ENCODE measurements at places on chromosomes 2 and 18.
A peak's percentile ranks its signal among the peaks of the same experiment; 100 is the strongest.

GRCh38 chr18:9696701-9697100 lies 11.4 kb upstream of the RAB31 start:
- no peak for DNase-seq

DNA sequence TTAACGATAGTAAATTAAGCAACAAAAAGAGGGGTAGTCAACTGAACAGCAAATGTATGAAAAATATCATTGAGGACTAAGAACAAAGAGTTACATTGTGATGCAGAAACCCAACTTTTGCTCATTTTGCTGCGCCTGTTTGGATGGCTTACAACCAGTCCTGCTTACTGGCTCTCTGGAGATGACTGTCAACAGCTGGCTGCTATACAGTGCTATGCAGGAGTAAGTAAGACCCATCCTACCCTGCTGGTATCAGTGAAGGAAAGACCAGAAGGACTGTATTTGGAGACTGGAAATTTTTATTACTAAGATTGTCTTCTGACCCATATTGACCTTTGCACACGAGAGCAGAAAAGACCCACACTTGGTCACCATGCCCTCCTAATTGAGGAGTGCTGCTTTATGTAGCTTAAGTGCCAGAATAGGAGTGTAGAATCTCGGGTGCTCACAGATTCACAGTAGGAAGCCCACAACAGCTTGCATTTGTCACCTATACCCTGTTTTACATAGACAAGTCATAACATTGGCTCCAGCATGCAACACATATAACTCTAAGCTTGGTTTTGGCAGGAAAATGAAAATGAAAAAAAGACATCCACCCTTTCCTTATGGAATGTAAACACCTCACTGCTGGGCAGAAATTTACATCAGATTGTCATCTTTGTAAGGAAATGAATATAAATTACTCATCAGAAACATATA lies 1915.0 kb upstream of the CELF4 start:
- no peak for DNase-seq

DNA sequence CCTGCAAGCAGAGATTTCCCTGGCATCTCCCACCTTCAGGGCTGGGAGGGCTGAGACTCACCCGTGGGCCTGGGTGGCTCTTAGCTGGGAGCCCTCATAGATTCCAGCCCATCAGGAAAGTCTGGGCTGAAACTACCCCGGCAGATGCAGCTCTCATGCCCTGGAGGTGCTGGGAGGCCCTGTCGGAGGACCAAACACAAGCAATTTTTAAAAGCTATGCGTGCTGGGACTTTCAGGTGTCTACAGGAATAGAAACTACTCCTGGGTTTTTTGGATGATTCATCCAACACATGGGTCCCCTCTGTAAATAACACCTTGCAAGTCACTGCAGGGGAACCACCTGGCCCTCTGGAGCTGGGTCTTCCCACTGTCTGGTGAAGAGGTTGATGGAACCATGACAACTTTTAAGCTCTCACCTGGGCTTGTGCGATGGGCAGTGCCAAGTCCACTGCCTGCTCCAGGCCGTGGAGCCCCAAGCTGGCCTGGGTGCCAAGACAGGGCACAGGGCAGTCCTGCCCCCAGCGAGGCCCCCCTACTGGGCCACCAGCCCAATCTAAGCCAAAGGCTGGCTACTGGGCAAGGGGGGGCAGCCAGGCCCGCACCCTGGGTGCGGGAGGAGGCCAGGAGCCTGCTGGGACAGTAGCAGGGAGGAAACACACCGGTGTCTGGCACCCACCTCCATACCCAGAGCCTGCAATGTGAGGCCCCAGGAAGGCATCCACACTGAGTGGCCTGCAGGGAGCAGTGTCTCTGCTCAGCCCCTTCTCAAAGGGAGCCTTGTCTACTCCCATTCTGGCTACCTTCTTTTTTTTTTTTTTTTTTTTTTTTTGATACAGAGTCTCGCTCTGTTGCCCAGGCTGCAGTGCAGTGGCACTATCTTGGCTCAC lies 1.1 kb upstream of the GPR55 start:
- peak; percentile 17 for DNase-seq

- DNase-seq: no peak
Measured at GRCh38 chr18:21602299-21602587, 1.7 kb upstream of the ESCO1 start.

DNA sequence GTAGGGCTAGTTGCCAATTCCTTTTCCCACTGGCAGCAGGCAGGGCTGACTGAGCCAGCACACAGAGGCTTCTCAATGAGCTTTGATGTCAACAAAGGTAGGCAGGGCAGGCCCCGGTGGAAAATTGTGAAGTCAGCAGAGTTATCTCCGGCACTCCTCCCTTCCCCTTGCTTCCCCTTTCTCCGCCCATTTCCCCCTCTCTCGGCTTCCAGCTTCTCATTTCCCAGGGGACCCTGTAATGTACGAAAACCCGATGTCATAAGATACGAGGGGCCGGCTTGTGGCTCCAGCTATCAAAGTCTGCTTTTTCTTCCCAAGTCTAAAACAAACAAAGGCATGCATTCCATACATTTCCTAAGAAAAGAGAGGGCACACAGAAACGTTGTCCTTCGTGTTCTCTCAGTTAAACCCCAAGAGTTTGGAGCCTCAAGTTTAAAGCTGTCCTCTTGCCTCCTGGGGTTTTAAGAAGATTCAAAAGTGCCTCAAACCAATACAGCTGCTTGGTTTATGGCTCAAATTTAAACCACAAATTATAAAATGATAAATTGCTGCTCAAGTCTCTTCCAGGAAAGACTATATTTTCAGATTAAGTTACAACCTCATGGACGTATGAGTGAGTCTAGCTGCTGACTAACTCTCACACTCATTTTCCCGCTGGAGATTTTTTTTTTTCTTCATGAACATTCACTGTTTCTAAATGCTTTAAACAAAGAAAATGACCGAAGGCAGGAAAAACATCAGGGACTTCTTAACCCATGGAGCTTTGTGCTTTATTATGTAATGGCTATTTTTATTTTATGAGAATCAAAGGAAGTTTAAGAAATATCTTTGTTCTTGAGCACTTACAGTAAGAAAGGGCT lies 27.2 kb upstream of the EML4 start:
- DNase-seq: no peak

GRCh38 chr2:219497495-219498279 lies 1.0 kb upstream of the GMPPA start:
- DNase-seq: peak; percentile 20

DNA sequence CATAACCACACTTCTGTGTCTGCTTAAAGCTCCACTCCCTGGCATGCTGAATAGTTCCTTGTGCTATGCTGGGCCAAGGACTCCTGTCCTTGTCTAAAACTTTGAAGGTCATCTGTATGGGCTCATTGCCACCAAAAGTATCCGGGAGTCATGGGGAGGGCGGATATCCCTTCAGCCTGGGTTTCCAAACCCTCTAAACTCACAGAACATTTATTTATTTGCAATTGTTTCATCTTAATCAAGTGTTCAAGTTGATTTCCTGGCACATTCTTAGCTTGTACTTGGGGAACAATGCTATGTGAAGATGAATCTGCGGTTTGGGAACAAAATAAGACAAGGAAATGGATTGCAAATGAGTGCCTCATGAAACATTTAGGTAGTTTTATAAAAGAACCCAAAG lies 1.8 kb downstream of the NOSTRIN start:
- DNase-seq: no peak

All from CD4-positive, alpha-beta T cell treated with Interleukin-6 at 100 ng/mL for 8 hours (primary cell).